ENCODE measurements at places on chromosomes 6 and 20. TPM values are rescaled to one million over a fixed set of nuclear protein-coding genes. Genes with fewer than 3 reads are reported as not detected.

ERMARD gene
- polyA plus RNA-seq = 33.0 TPM

DNA sequence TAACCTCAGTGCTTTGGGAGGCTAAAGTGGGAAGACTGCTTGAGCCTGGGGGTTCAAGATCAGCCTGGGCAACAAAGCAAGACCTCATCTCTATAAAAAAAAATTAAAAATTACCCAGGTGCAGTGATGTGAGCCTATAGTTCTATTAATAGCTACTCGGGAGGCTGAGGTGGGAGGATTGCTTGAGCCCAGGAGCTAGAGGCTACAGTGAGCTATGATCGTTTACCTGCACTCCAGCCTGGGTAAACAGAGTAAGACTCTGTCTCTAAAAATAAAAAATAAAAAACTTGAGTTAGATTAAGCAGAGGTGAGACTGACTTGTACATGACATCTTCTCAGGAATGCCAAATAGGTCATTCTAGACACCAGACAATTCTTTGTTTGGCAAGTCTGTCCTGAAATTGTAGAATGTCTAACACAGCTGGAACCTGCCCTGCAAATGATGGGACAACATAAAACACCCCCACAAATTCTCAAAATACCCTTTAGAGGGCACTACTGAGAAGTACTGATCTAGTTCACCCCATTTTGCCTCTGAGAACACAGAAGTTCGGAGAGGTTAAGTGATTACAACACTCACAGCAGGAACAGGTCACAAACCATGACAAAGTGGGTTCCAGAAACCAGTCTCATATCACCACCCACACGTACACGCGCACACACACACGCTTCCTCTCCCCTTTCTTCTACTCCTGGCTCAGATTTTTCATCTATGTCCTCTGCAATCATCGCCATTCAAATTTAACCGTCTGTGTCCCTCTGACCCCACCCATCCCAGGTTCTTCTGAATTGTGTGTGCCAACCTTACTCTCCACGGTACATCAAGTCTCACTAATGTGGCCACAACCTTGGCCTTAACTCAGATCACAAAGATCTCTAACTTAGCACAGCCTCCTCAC, 38.3 kb downstream of the ARHGAP18 start:
- peak; percentile 92 for DNase-seq

DNA sequence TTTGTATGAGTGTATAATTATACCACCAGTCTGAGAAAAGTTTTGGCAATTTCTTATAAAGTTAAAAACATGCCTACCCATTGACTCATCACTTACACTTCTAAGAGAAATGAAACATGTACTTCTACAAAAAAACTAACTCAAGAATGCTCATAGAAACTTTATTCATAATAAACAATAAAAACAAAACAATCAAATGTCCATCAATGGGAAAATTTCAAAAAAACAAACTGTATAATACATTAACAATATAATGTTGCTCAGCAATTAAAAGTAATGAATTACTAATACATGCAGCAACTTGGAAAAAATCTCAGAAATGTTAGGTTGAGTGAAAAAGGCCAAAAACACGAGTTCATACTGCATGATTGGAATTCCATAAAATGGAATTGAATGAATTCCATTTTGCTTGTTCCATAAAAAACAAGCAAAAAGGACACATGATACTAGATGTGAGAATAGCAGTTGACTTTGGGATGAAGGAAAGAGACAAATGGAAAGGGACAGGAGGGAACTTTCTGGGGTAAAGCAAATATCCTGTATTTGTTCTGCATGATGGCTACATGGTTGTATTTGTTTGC, 726.6 kb downstream of the RFPL4B start:
- no peak for DNase-seq

RBPJL gene
- not detected for polyA plus RNA-seq

GRCh38 chr20:16179371-16179770, 393.9 kb downstream of the KIF16B start:
- DNase-seq = no peak

ABHD16B gene
- polyA plus RNA-seq = 0.14 TPM

F13A1 gene
- 105 TPM for polyA plus RNA-seq

DNA sequence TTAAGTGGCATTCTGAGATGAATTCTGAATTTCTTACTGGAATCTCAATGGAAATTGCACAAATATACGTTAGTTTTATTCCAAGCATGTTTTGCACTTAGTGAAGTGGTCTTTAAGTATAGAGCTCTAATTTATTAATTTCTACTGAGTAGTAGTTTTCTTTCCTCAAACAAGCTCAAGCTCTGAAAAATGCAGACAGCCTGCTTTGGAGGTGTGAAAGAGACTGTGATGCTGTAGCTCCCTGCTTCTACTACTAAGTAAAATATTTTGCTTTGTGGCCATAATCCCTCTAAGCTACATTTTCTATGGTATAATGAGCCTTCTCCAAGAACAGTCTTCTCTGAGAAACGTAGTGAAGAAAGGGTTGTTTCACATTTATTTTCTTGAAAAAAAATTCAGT, 243.5 kb upstream of the HS3ST5 start:
- no peak for DNase-seq

GRCh38 chr20:54208548-54209176, 775 bp downstream of the PFDN4 start:
- DNase-seq = no peak

GRIK2 gene
- polyA plus RNA-seq = not detected

GRCh38 chr20:13870170-13870748, 85.4 kb downstream of the NDUFAF5 start:
- DNase-seq = peak; percentile 15

SPATA2 gene
- 1.9 TPM for polyA plus RNA-seq

GRCh38 chr6:3745566-3746118, 5.9 kb downstream of the PXDC1 start:
- no peak for DNase-seq

DNA sequence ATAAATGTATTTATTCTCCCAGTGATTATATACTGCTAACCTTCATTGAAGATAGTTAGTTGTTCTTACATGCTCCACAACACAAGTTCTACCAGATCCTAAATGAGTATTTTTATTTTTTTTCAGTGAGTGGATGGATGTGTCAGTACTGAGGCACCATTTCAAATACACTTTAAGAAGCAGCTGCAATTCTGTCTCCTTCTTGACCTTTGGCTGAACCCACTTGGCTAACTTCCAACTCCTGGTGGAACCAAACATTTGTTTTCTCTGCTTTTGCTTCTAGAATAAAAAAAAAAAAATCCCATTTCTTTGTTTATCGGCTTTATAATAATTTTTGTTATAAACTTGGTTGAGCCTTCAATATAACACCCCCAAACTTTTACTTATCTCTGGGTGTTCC, 458.3 kb upstream of the MAP3K7 start:
- DNase-seq = no peak

LPA gene
- not detected for polyA plus RNA-seq

- DNase-seq = no peak
These were observed 14.9 kb upstream of the TCFL5 start for GRCh38 chr20:62876501-62876901.

RAET1L gene
- not detected for polyA plus RNA-seq

SFT2D1 gene
- 140 TPM for polyA plus RNA-seq

DNA sequence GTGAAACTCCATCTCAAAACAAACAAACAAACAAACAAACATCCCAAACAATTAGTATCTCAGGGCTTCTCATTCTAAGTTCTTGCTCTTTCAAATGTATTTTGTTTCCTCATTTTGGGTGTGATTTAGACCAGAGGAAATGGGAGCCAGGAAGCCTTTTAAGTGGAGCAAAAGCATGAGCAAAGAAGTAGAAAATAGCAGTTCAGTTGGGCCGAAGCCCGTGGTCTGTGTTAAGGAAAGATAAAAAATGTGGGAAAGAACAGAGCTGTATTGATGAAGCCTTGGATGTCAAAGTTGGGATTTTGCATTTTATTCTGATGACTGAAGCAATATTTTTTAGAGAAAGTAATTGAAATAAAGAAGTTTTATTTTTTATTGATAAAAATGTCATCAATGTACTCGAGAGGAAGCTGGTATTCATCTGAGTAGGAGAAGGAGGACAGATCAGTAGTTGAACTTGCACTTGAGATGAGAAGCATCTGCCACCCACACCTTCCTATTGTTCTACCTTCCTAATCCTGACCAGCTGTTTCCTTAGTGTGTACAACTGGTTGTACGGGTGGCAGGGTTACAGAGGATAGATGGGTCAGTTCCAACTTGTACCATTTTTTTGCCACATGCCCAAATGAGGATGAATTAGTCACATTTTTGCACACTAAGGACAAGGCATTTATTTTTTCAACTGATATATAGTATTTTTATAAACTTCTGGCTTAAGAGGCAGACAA, 56.1 kb downstream of the KIAA0408 start:
- DNase-seq = no peak

SLPI gene
- polyA plus RNA-seq = 0.65 TPM

DNA sequence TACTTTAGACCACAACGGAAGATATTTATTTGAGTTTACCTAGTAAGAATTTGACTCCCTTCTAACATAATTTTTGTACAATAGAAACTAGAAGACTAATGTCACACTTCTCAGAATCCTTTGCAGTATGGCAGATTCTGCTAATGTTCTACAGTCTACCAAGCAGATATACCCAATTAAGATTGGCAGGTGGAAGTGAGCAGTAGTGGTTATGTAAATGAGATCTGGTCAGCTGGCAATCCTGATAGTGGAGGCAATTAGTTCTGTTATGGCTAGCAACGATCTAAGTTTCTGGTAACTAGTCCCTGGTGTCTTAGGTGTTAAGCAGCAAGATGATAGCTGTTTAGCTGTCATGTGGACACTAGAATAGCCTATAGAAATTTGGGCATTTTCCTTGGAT, 101.0 kb downstream of the CENPW start:
- DNase-seq = no peak

DNA sequence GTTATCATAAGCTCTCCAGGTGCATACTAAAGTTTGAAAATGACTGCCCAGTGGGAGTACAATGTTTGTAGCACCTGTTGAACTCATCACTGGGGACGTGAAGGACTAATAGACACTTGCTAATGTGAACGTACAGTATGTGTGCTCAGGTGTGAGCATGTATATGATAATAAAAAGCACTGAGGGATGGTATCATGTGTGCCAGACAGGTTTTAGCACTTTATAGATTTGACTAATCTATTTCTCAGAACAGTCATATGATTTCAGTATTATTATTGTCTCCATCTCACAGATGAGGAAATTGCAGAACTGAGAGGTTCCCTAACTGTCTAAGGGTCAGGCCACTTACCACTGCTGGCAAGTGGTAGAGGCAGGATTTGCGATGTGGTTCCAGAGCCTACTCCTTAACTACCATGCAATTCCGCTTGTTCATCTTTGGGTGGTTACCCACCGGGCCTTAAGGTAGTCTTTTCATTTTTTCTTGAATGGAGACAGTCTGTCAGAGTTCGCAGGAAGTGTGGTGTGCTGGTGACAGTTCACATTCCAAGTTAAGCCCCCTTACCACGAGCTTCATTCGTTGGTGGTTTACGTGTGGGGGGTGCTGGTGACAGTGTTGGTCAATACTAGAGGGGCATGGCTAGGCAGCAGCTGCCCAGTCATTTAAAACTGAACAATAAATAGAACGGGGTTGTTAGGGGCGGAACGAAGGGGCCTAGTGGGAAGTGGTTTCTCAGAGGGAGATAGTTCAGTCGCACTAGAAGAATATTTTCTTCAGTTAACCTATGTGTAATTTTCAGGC, 46.8 kb downstream of the RREB1 start:
- DNase-seq = peak; percentile 76

DNA sequence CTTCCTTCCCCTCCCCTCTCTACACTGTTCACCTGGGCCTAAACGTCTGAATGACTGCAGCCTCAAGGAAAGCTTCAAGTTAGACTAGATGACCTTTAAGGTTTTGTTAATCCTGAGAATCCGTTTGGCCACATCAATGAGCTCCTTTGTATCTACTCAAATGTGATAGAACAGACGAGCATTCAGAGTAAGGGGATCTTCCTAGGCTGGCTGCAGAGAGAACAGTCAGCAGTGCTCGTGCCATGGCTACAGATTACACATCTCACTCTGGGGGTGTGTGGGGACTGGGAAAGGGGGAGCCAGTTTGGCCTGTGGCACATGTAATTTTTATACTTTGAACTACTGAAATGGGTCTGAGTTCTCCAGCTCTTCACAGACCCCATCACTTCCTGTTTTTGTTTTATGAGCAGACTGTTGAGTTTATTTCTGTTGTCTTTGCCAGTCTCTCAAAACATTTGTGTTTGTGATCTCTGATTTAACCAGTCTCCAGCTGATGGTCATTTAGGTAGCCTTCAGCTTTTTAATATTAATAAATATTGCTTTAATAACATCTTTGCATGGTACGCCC, 50.9 kb downstream of the KCNS1 start:
- DNase-seq = no peak

SNX14 gene
- polyA plus RNA-seq = 73.3 TPM

GMPR gene
- 4.3 TPM for polyA plus RNA-seq

- DNase-seq = no peak
These were observed 14.5 kb downstream of the COL11A2 start for GRCh38 chr6:33177552-33178446.

MCHR2 gene
- polyA plus RNA-seq = not detected

GRCh38 chr6:79072640-79073181, 5.3 kb downstream of the PHIP start:
- DNase-seq = no peak

ROS1 gene
- not detected for polyA plus RNA-seq

GRCh38 chr6:51553246-51554015, 534.0 kb downstream of the PKHD1 start:
- DNase-seq = no peak

DNA sequence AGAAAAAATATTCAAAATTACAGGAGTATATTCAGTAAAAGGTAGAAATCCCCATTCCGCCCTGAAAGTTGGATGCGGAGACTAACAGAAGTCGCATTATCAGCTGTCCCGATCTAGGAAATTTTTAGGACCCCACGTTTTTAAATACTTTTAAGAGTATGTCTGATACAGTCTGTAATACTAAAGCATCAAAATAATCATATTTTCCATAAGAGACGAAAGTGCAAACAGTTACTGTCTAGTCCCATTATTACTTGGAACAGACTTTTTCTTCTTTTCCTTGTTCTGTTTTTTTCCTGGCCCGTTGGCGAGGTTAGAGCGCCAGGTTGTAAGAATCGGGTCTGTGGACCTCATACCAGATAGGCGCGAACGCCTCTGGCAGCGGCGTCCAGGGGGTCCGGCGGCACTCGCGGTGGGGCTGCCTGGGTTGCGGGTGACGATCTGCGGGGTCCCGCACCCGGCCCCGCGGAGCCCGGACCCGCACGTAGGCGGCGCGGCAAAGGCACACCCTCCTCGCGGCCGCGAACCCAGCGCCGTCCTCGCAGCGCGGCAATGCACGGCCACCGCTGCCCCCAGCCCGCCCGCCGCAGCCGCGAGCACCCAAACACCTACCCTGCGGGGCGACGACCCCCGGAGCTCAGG, 460 bp downstream of the PLAGL1 start:
- no peak for DNase-seq

DNA sequence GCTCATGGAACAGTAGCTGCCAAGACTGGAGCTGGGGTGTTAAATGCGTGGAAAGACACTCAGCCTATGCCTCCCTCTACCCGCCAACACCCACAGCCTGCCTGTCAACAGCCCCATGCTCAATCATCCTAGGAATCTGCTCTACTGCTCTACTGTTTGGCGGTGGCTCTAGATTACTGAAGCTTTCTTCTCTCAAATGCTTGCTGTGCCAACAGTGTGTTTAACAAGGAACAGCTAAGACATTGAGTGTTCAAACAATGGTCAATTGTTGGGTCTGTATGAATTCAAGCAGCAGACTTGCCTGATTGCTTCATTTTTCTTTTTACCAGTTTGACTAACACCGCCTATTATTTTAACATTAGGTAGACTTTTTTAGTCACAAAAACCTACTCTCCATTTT, 258.6 kb downstream of the SOD2 start:
- DNase-seq = no peak

- peak; percentile 29 for DNase-seq
These were observed 4.3 kb downstream of the VSX1 start for GRCh38 chr20:25077610-25078169.

C6orf118 gene
- polyA plus RNA-seq = not detected

- DNase-seq = no peak
These were observed 10.3 kb downstream of the LCA5 start for GRCh38 chr6:79526897-79527296.

Measured in CD14-positive monocyte (primary cell).